NCI-H1417 treated with DMSO at 0.1 percent for 48 hours (cell line): ENCODE measurements at places on chromosomes 12 and 14.

DNA sequence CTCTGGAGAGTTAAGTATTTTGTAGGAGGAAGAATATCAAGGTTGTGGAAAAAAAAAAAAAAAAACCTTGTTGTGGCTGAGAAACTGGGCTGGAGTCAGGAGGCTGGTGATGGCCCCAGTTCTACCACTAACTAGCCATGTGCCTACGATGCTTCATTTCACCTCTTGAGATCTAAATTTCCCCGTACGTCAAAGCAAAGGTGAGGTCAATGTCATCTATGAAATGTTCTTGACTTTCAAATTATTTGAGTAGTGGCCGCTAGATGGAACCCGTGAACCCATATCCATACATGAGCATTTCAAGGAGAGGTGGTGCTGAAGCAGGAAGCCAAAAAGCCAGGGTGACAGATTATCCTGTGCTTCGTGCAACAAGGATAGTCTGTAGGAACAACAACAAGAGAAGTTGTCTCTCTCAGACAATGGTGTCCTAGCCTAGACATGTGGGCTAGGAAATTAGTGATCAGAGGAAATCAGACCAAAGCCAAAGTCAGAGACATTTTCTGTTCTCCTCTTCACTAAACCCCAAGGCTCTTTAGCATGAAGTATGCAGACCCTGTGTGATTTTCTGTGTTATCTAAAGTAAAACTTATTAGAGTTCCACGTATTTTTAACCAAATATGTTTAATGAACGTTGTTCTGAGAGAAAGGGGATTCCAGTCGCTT, 95.5 kb upstream of the ETV6 start:
- no peak for DNase-seq

GRCh38 chr12:85527192-85527591, 247.2 kb downstream of the ALX1 start:
- no peak for DNase-seq

GRCh38 chr12:60191676-60192359, 596.0 kb downstream of the SLC16A7 start:
- DNase-seq, result no peak

DNA sequence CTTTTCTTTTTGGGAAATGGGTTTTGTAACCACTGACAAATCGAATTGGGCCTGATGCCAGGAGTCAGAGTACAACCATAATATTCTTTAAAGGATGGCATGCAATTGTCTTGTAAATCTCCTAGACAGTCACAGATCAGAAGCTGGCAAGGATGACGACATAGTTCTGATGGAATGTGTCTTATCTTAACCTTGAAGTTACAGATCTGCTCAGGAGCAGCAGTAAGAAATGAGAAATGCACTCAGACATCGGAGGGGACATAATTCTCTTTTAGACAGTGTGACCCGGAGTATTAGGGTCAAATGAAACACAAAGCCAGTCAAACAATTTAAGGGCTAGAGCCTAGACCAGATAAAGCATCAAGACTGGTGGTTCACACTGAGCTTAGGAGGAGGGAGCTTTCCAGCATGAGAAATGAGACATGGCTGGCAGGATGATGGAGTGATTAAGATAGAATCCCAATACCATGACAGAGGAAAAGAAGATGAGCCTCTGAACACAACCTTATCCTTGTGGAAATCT, 17.5 kb downstream of the CBX5 start:
- no peak for DNase-seq

DNA sequence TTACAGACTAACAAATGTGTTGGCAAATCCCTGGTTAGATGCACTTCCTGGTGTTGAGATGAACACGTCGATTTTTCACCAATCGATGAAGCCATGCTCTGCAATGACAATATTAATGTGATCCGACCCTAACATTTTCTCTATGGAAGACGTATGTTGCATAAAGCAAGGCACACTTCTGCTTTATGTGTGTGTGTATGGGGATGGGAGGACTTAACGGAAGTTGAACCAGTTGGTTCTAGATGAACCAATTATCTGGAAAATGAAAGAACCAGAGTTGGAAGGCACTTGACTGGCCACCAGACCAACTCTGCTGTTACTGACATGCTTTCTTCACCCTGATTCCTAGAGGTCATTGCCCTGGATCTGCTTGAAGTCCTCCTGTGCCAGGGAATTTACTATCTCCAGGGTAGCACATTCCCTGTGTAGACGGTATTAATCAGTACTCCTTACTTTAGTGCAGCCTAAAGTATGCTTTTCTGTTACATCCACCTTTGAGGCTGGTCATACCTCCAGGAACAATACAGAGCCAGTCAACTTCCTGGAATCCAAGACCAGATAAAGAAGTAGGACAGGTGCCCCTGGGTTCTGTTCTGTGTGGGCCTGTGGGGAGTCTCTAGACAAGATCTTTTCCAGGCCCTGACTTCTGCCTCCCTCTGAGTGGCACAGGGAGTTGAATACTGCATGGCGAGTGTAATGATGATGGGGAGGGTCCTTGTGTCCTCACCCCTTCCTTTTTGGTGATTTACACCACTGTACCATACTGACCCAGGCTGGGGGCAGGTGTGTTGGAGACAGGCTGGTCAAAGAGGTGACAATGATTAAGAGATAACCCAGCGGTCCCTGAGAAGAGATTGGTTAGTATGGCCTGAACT, 4.1 kb downstream of the SDR39U1 start:
- no peak for DNase-seq

- no peak for DNase-seq
Observed at GRCh38 chr12:74051848-74052247, 485.8 kb upstream of the ATXN7L3B start.

GRCh38 chr14:55701638-55702037, 121.6 kb downstream of the KTN1 start:
- no peak for DNase-seq

GRCh38 chr14:87111741-87112140, 881.2 kb downstream of the GALC start:
- no peak for DNase-seq

GRCh38 chr14:96097752-96098151, 58.6 kb downstream of the C14orf132 start:
- no peak for DNase-seq

DNA sequence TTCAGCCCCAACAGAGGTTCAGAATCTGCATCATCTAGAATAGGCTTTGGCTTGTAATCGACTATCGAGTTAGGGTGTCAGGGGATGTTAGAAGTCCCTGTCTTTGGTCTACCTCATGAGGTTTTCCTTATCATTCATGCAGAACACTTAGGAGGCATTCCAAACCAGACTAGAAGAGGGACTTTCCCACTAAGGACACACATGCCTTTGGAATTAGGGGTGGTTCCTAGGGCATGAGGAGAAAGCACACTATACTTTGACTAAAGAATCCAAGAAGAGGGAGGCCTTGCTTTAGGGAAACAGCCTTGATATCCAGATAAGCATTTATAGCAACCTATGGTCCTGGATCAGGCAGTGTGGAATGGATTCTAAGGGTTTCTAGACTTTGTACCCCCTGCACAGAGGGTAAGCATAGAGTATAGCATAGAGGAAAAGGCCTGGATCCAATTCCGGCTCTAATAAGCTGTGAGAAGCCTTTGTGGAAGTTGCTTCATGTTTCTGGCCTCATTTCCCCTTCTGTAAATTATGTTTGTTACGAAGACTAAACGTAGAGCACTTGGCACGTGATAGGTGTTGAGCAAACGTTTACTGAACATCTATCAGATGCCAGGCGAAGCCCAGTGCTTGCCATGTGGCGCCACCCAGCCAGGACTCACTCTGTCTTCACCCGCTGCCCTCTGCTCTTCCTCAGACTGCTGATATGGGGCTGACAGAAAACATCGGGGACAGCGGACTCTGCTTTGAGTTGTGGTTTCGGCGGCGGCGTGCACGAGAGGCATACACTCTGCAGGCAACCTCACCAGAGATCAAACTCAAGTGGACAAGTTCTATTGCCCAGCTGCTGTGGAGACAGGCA, 13.2 kb downstream of the ZNF219 start:
- DNase-seq, result no peak

DNA sequence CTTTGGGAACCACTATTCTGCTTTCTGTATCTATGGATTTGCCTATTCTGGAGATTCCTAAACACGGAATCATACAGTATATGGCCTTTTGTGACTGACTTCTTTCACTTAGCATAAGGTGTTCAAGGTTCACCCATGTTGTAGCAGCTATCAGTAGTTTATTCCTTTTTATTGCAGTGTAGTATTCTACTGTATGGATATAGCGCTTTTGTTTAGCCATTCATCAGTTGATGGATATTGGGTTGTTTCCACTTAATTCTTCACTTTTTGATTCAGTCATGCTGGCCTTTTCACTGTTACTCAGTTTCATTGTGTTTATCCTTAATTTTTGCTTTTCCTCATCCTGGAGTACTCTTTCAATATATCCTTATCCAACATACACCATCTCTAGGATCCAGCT, 5.1 kb downstream of the PPP4R4 start:
- DNase-seq, result no peak

GRCh38 chr12:120797677-120798642, 72.3 kb downstream of the ACADS start:
- no peak for DNase-seq

DNA sequence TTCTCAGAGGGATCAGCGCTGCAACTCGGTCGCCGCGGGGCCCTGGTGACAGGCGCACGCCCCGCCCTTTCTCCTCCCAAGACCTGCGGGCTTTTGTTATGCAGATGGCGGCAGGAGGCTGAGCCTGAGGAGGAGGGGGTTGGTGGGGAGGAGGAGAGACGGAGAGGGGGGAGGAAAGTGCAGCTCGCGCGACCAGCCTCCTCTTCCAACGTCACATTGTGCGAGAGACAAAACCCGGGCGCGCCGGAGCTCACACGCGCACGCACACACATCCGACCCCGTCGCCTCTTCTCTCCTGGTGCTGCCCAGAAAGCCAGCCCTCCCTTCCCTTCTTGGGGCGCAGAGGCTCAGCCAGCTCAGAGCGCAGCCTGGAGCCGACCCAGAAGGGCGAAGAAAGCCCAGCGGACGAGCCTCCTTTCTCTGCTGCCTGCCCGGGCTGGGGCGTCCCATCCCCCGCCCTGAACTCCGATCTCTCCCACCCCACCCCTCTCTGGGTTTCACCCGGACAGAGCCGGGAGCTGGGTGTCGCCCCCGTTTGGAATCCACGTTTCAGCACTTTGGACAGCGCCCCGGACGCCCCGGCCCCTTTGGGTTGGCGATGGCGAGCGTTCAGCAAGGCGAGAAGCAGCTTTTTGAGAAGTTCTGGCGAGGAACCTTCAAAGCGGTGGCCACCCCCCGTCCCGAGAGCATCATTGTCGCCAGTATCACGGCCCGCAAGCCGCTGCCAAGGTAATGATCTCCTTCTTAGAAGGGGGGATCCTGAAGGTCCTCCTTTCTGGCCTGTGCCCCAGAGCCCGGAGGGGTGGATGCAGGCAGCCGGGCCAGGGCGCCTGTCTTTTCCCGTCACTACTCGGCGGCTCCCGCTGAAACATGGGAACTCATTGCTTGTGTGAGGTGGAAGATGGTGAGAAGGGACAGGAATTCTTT, at the start of gene SRRM4:
Gene SRRM4, plus strand, starts transcription at position 257 of the 927 bp plus-strand sequence. Its CDS starts 342 bp downstream, at position 599.
- DNase-seq, result no peak

DNA sequence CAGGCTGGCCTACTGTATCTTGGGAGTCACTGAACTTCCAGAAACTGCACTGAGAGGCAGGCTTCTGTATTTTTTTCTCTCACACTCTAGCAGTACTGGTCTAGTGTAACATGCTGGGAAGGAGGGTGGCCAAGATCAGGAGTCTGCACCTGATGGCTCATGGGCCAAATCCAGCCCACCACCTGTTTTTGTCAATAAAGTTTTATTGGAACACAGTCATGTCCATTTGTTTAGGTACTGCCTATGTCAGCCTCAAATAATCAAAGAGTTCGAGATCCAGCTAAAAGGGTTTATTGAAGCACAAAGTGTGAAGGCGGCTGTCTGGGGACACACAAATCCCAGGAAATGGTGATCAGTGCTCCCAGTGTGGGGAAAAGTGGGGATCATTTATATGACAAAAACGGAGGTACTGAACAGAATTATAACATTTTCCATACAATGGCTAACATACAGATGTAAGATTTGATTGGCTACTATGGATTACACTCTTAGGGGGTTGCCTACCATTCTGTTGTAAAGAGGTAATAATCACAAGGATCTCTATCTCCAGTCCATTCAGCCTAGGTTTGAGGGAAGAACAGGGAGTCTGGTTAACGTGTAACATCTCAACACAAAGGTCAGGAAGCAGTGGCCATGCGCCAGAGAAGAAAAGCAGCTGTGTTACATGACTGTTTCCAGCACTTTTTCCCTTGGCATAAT, 12.9 kb downstream of the USP30 start:
- DNase-seq, result no peak

DNA sequence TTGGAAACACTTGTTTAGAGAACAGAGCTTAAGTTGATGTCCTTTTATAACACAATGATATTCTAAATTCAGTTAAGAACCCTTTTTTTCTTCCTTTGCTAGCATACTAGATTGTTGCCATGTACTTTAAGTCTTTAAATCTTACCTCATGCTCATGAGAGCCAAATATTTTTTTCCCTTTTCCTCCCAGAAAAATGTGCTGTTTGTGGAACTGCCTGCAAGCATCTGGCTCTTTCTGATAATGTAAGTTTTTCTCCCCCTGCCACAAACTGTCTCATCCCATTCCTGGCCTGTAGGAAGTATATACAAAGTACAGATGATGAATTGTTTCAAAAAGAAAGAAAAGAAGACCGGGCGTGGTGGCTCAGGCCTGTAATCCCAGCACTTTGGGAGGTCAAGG, 5.3 kb downstream of the RNF212B start:
- DNase-seq, result no peak

DNA sequence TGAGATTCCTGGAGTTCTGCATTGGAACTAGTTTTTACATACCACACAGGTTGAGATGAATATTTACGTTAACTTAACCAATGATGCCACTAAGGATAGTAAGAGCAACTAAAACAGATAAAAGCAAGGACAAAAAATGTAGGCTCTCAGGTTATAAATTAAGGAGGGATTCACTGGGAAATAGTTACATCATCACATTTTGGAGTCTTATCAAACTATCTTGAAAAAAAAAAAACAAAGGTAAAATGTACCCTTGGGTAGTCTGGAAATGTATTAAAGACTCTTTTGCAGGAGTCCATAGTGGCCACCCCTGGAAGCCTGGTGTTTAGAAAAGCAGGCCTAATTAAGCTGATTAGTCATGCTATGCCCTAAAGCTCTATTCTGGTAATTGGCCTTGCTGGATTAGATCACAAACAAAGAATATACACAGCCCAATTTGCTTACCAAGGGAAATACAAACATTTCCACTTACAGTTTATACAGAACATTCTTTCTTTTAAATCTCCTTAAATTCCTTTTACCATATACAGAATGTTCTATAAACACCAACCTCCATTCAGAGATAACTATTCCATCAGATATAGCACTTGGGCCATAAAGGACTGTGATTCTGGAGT, 39.3 kb downstream of the SLC25A47 start:
- DNase-seq, result no peak

GRCh38 chr12:87679251-87679650, 349.9 kb downstream of the C12orf50 start:
- no peak for DNase-seq

DNA sequence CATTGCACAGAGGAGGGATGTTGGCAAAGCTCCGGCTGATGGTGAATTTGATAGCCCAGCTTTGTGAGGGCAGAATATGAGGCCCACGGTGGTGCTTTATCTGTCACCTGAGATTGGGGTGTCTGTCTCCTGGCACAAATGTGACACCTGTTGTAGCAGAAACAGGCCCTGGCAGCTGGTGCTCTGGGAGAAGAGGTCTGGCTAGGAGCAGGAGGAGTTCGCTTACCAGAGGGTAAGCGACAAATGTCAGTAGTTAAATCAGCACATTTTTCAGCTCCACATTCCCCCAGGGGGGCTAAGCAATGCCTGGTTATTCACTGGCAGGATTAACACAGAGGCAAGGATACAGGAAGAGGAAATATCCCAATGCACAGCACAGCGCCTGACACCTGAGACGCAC, 71.1 kb downstream of the B4GALNT3 start:
- no peak for DNase-seq
